ENCODE measurements at places on chromosomes 2 and 18.
A peak's percentile ranks its signal among the peaks of the same experiment; 100 is the strongest.

- DNase-seq, result no peak
- H3K27me3 ChIP-seq, result no peaks in the 10 kb centered on the region
- H3K4me1 ChIP-seq, result peaks cover 3% of the 10 kb centered on the region
- no peak overlapping the region for H3K27ac ChIP-seq
- H3K4me3 ChIP-seq, result no peak overlapping the region
Measured at GRCh38 chr2:43238813-43239212, 12.4 kb upstream of the ZFP36L2 start.

GRCh38 chr2:48259811-48260210 lies 270.1 kb upstream of the STON1 start:
- H3K4me1 ChIP-seq, result no peaks in the 10 kb centered on the region
- no peak overlapping the region for H3K27ac ChIP-seq
- DNase-seq, result no peak
- H3K36me3 ChIP-seq, result no peaks in the 10 kb centered on the region

DNA sequence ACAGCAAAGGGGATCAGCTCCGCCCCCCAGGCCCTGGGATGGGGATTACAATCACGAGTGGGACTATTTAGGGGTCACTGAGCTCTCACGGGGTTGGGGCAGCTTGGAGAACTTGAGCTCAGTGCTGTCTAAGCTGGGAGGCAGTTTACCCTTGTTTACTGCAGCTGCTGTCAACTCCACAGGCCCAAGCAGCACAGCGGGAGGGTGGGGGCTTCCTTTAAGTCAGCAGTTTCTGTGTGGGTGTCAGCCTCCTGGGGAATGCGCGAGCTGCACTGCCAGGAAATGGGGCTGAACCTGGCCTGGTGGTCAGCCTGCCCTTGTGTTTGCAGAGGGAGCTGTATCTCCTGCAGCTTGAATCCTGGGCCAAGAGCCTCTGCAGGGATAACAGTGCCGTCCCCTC lies 29.8 kb downstream of the TOGARAM2 start:
- H3K4me3 ChIP-seq, result no peak overlapping the region
- DNase-seq, result no peak

- H3K27me3 ChIP-seq, result no peaks in the 10 kb centered on the region
- H3K36me3 ChIP-seq, result no peaks in the 10 kb centered on the region
- H3K4me1 ChIP-seq, result peaks cover 61% of the 10 kb centered on the region
- no peak for DNase-seq
- H3K4me3 ChIP-seq, result peak overlapping the region; percentile 82
- peak overlapping the region; percentile 97 for H3K27ac ChIP-seq
Measured at GRCh38 chr2:54459037-54459441, 2.9 kb downstream of the SPTBN1 start.

- no peak for DNase-seq
- no peaks in the 10 kb centered on the region for H3K4me1 ChIP-seq
- no peak overlapping the region for H3K27ac ChIP-seq
- no peaks in the 10 kb centered on the region for H3K36me3 ChIP-seq
- H3K4me3 ChIP-seq, result no peak overlapping the region
Measured at GRCh38 chr2:20219763-20220380, 5.1 kb downstream of the SDC1 start.
